ENCODE measurements at places on chromosomes 13 and 19. TPM values are rescaled to one million over a fixed set of nuclear protein-coding genes. Genes with fewer than 3 reads are reported as not detected.

PBX4 gene
- total RNA-seq: 15.8 TPM

NTF4 gene
- not detected for total RNA-seq

TSSK6 gene
- 3.0 TPM for total RNA-seq

LILRA1 gene
- not detected for total RNA-seq

CYP2A7 gene
- total RNA-seq: not detected

KIR2DL3 gene
- not detected for total RNA-seq

ELSPBP1 gene
- total RNA-seq: not detected

RSPH6A gene
- total RNA-seq: 3.3 TPM

ZNF154 gene
- 0.88 TPM for total RNA-seq

NPAS1 gene
- total RNA-seq: not detected

DAND5 gene
- not detected for total RNA-seq

DACH1 gene
- total RNA-seq: 63.5 TPM

FBN3 gene
- total RNA-seq: not detected

ACER1 gene
- total RNA-seq: not detected

PTH2 gene
- not detected for total RNA-seq

PSG2 gene
- not detected for total RNA-seq

ZNF331 gene
- total RNA-seq: 11.3 TPM

TMEM161A gene
- total RNA-seq: 15.9 TPM

SRRM5 gene
- total RNA-seq: 2.5 TPM

LILRB1 gene
- 1.9 TPM for total RNA-seq

AMER2 gene
- not detected for total RNA-seq

POSTN gene
- 12.3 TPM for total RNA-seq

CEACAM8 gene
- not detected for total RNA-seq

NCAN gene
- not detected for total RNA-seq

ADAMTS10 gene
- total RNA-seq: 26.5 TPM

P2RY11 gene
- total RNA-seq: 21.5 TPM

CFAP97D2 gene
- total RNA-seq: not detected

ZNF417 gene
- 15.7 TPM for total RNA-seq

CRB3 gene
- 164 TPM for total RNA-seq

GGACT gene
- 9.1 TPM for total RNA-seq

ZNF285 gene
- 0.18 TPM for total RNA-seq

FXYD5 gene
- total RNA-seq: 16.0 TPM
